ENCODE measurements at places on chromosomes 7 and 10.

DNA sequence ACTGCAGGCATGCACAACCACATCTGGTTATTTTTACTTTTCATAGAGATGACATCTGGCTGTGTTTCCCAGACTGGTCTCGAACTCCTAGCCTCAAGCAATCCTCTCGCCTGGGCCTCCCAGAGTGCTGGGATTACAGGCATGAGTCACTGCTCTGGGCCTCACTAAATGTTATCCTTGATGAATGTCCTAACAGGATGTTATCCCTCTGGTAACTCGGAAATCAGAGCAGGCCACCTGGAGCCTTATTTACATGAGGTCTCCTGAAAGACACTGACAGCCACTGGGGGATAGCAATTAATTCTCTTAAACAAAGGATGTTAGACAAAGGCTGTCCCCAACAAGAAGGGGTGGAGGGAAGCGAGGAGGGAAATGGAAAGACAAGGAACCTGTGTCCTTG, 4.5 kb upstream of the ZNF438 start:
- DNase-seq = no peak

DNA sequence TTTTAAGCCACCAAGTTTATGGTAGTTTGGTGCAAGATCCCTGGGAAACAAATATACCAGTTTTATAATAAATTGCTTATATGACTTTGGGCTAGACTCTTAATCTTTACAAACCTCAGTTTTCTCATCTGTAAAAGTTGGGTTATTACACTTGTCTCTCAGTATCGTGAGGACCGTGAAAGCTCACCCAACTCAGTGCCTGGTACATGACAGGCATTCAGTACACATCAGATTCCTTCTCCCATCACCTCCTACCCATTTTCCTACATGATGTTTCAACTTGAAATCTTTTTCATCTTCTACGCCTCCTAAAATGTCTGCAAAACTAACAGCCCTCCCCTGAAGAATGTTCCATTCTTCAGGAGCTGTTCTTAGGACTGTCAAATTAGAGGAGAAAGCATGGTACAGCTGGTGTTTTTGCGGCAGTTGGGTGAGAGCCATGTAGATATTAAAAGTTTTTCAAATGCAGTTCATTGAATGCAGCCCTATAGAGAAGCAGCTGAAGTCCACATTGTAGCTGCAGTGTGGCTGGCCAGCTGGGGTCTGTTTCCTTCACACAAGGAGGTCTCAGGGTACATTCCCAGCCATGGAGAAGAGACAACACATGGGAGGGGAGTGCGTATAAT, 812.8 kb downstream of the LRMDA start:
- no peak for DNase-seq

- no peak for DNase-seq
Measured at GRCh38 chr7:150784954-150785353, 15.2 kb downstream of the TMEM176B start.

DNA sequence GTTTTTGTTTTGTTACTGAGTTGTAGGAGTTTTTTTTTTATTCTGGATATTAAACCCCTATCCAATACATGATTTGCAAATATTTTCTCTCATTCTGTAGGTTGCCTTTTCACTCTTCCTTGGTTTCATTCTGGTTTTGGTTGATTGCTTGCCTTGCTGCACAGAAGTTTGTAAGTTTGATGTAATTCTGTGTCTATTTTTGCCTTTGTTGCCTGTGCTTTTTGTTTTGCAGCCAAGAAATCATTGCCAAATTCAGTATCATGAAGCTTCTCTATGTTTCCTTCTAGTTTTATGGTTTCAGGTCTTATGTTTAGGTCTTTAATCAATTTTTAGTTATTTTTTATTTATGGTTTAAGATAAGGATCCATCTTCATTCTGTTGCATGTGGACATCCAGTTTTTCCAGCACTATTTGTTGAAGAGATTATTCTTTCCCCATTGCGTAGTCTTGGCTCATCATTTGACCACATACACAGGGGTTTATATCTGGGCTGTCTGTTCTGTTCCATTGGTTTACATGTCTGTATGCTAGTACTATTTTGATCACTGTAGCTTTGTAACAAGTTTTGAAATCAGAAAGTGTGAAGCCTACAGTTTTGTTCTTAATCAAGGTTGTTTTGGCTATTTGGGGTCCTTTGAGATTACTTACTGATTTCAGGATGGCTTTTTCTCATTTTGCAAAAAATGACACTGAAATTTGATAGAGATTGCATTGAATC, 26.4 kb downstream of the BMPR1A start:
- no peak for DNase-seq

GRCh38 chr10:131214521-131215244, 96.8 kb downstream of the TCERG1L start:
- no peak for DNase-seq

- no peak for DNase-seq
Measured at GRCh38 chr7:128871050-128871449, 8.4 kb downstream of the ATP6V1F start.

DNA sequence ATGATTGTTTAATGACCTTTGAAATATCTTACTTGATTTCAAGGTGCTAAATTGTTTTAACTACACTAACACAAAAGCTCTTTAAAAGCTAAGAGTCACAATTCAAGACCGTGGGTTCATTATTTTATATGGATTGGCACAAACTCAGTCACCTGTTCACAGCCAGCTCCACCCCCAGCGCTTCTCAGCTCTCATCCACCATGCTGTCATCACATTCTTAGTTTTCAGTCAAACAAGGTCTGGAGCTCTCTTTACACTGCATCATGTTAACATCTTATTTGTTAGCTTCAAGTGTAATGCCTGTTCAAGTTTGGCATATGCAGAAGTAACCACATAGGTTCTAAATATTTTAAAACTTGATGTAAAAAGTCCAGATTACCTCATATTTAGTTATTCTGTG, 180.9 kb upstream of the LRRTM3 start:
- DNase-seq = no peak

DNA sequence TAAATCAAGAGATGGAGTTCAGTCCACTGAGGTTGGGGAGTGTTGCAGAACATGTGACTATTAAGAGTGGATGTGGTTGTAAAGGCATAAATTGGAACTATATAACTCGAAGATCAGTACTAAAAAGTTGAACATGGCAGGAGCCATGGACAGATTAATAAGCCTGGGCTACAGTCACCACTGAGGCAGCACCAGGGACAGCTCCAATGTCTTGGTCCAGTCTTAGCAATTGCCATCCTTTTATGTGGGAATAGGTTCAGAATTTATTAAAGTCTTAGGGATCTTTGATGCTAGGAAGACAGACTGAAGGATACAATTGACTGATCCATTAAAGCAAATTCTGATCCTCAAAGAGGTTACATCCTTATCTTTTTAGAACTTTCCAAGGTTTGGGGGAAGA, 156.6 kb downstream of the ADRA2A start:
- DNase-seq = no peak

DNA sequence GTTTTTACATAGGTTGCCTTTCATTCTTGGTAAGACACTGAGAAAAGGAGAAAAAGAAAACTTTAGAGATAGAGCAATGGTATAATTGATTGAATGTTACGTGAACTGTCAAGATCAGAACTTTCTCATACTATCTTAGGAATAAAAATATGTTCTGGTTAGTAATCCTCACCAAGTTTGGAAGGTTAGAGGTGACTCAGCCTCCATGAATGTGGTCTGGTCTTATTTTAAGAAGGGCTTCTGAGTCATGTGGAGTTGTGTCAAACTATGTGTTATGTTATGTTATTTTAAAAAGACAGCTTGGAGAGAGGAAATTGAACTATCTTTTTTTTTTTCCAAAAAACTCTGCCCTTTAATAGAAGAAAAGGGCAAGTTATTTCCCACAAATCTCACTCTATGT, 458.6 kb upstream of the KLF6 start:
- no peak for DNase-seq

DNA sequence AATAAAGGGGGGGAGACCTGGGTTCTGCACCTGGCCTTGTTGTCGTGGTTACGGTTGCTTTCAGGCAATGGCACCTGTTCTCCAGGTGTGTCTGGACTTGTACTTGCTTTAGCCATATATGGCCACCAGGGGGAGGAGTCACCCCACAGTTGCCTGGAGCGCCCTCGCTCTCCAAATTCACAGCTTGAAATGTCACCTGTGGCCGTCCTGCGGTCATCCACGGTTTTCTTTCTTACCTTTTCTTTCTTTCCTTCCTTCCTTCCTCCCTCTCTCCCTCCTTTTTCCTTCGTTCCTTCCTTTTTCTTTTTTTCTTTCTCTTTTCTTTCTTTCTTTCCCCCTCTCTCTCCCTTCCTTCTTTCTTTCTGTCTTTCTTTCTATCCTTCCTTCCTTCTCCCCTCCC, 157.2 kb upstream of the ZNF92 start:
- peak; percentile 59 for DNase-seq

GRCh38 chr7:153939177-153939576, 113.0 kb upstream of the DPP6 start:
- no peak for DNase-seq

DNA sequence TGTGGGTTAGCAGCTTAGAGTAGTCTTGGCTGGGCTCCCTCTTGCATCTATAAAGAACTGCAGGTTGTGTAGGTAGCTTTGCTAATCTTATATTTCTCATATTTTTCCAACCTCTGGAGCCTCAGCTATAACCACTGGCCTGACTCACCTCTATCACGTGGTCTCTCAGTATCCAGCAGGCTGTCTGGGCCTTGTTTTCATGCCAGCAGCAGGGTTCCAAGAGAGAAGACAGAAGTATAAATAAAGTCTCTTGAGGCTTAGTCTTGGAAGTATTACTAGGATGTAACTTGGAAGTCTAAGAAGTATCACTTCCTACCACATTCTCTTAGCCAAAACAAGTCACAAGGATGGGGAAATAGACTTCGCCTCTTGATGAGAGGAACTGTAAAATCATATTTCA, 73.3 kb downstream of the WIPF3 start:
- no peak for DNase-seq

- DNase-seq = no peak
Measured at GRCh38 chr7:135714534-135715009, 13.4 kb downstream of the SLC13A4 start.

- no peak for DNase-seq
Measured at GRCh38 chr10:67664942-67665341, 31.1 kb downstream of the CTNNA3 start.

GRCh38 chr10:123377883-123378282, 223.7 kb downstream of the BUB3 start:
- no peak for DNase-seq

- DNase-seq = no peak
Measured at GRCh38 chr10:35762311-35763030, 120.4 kb upstream of the FZD8 start.

- no peak for DNase-seq
Measured at GRCh38 chr10:72336259-72337038, 18.3 kb downstream of the DNAJB12 start.

DNA sequence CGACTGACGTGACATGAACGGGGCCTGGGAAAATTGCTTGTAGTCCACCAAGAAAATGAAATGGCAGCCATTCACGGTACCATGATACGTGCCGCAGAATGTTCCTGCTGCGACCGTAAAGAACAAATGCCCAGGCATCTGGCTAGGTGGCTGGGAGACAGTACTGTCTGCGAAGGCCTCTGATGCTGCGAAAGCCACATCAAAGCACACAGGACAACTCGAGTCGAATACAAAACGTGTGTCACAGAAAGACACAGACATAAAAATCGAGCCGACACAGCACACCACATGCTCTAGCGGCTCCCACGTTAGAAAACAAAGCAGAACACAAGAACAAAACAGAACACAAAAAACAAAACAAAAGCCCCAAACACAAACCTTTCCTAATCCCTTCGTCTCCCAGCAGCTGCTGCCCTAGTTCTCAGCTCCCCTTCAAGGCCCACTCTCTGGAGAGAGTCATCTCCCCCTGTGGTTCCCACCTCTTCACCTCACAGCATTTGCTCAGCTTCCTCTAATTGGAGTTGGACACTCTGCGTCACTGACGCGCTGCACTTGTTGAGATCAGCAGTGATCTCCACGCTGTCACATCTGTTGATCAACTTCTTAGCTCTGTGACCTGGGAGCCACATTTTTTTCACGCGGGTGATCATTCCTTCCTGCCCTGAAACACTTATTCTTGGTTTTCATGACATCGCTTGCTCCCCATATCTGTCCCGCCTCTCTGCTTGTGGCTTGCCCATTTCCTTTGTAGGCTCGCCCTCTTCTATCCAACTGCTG, 112.2 kb downstream of the CLEC2L start:
- DNase-seq = peak; percentile 25

- no peak for DNase-seq
Measured at GRCh38 chr7:26311798-26312197, 20.1 kb downstream of the SNX10 start.

GRCh38 chr10:100020142-100020885, 10.6 kb upstream of the DNMBP start:
- DNase-seq = no peak

GRCh38 chr10:127414024-127414423, 135.1 kb upstream of the NPS start:
- no peak for DNase-seq

- DNase-seq = no peak
Measured at GRCh38 chr10:78375854-78376785, 342.5 kb downstream of the RPS24 start.
